Glutamatergic neuron (in vitro differentiated cells): ENCODE measurements at places on chromosomes 3 and 15.

DNA sequence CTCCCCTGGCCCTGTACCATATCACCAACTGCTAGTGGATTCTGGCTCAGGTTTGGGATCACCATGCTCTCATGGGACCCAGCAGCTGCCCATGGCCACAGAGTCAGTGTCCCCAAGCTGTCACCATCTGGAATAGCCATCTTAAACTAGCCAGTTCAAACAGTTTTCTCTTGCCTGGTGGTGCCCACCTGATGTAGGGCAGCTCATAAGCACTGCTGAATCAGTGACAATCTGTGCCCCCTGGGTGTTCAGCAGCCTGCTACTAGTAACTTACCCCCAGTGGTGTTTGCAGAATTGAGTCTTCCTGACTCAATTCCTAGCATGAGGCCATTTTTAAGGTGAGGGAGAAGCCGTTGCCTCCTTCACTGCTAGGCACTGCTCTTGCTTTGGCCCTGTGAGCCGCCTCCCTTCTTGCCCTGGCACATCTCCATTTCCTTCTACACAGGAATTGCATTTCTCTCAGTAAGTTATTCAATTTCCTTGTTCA lies 7.9 kb downstream of the RPSA start:
- DNase-seq: no peak

GRCh38 chr3:23867400-23867799 lies 49.4 kb downstream of the NKIRAS1 start:
- DNase-seq: no peak

- DNase-seq: no peak
Measured at GRCh38 chr15:87732976-87733375, 523.6 kb downstream of the NTRK3 start.

DNA sequence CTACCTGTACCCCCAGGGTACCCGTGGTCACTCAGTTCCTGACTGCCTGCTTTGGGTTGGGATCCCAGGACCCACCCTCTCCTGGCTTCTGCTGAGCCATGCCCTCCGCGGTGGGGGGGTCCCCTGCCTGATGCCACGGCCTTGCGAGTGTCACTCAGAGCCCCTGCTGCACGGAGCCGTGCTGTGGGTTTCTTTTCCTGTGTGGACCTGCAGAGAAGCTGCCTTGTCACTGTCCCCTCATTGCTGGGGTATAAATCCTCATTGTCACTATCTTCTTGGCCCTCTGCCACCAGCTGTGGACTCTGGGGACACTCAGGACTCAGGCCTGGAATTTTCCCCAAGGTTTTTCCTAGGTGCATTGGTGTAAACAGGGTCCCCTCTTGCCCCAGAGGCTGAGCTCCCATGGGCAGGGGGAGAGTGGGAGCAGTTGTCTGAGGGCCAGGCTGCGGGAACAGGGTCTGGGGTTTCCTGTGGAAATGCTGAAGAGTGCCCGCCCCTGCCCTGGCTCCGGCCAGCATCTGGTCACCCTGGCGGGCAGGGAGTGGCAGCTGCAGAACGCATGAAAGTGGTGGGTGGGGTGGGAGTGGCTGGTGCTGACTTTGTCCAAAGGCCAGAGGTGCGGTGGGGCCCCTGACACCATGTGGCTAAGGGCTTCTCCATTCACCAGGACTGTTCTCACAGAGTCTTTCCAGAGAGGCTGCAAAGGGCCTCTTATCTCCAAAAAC lies 191.7 kb downstream of the GOLGA6L6 start:
- no peak for DNase-seq

- no peak for DNase-seq
Measured at GRCh38 chr3:12413721-12414255, 70.5 kb upstream of the TSEN2 start.
